ENCODE measurements at places on chromosomes 13 and 19.

GRCh38 chr13:59504407-59504806 lies 659.3 kb downstream of the DIAPH3 start:
- no peak for DNase-seq

DNA sequence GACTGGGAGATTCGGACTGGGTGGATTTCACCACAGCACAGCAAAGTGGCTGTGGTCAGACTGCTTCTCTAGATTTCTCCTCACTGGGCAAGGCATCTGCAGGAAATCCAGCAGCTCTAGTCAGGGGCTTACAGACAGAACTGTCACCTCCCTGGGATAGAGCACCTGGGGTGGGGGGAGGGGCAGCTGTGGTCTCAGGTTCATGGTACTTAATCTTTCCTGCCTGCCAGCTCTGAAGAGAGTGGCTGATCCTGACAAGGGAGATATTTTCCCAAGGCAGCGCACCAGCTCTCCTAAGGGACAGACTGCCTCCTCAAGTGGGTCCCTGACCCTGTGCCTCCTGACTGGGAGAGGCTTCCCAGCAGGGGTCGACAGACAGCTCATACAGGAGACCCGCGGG lies 212.8 kb upstream of the KLF12 start:
- DNase-seq: no peak

DNA sequence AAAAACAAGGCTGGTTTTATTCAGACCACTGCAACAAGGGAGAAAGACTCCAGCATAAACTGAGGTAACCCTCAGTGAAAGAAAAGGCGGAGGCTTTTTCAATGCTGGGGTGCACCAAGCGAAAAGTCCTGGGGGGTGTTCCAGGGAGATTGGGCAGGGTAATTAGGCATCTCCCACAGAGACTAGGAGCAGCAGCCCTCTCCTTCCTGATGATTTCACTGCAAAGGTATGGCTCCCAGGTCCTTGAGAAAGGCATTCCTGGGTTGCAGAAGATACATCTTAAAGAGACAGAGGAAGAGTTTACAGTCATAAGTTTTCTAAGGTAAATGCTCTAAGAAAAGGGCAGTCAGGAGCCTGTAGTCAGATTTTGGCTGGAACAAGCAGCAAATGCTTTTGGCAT lies 412.0 kb downstream of the FOXO1 start:
- DNase-seq: no peak

GRCh38 chr13:27054760-27055159 lies 116.9 kb downstream of the USP12 start:
- DNase-seq: no peak

- DNase-seq: no peak
Measured at GRCh38 chr13:94966422-94966955, 254.1 kb upstream of the SOX21 start.

- DNase-seq: no peak
Measured at GRCh38 chr13:50072676-50073075, 57.4 kb downstream of the KCNRG start.

- DNase-seq: no peak
Measured at GRCh38 chr13:74064805-74065312, 69.3 kb downstream of the KLF12 start.

- DNase-seq: no peak
Measured at GRCh38 chr19:12139269-12139668, 881 bp downstream of the ZNF20 start.

DNA sequence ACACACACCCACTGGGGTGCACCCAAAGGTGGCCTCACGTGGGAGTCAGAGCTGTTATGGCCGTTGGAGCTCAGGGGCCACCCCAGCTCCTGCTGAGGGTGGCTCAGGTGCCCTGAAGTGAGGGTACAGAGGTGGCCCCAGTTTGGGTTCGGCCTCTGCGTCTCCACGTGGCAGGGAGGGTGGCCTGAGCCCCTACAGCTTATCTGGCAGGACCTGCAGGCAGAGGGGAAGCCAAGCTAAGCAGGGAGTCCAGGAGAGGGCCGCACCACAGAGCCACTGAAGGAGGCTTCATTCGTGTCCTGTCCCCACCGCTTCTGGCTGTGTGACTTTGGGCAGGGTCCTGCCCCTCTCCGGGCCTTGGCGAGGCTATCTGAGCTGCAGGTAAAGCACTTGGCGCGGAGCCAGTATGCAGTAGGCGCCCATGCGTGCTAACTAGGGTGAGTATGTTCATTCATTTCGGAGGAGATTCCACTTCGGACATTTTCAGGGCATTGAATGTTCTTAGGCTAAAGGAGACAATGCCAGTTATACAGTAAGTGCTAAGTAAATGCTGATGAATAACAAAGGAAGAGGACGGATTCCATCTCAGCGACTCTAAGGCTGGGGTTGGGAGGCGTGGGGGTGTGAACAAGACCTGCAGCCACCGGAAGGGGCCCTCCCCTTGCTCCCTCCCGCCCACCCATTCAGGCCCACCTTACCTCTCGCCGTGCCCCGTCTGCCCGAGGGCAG lies 4.9 kb downstream of the REX1BD start:
- no peak for DNase-seq

DNA sequence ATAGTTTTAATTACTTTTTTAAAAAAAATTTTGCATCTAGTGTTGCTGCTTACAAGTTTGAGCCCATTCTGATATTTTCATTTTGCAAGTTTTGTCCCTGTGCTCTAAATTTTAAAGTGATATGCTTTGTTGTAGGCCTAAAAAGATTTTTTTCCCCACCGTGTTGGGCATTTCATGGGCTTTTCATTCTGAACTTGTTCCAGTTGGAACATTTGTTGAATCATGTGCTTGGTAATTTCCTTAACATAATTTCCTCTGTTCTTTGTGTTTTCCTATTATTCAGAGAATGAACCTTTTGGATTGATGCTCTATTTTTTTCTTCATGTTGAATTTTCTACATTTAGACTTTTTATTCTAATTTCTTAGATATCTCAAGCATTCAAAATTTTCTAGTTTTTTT lies 206.4 kb upstream of the SPRY2 start:
- no peak for DNase-seq

DNA sequence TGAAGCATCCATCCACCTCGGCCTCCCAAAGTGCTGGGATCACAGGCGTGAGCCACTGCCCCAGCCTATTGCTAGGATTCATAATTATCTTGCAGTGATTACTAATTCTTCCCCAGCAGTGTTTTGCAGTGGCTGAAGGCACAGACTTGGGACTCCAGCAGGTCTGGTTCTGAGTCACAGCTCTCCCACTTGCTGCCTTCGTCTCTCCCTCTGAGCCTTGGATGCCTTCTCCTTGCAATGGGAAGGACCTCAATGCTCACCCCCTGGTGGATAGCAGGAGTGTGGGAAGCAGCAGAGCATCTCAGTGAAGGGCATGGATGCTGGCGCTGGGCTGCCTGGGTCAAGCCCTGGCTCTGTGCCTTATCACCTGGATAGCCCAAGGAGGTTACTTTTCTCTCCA lies 37.6 kb upstream of the SHKBP1 start:
- DNase-seq: no peak

- no peak for DNase-seq
Measured at GRCh38 chr13:86559901-86560300, 760.7 kb upstream of the SLITRK6 start.

DNA sequence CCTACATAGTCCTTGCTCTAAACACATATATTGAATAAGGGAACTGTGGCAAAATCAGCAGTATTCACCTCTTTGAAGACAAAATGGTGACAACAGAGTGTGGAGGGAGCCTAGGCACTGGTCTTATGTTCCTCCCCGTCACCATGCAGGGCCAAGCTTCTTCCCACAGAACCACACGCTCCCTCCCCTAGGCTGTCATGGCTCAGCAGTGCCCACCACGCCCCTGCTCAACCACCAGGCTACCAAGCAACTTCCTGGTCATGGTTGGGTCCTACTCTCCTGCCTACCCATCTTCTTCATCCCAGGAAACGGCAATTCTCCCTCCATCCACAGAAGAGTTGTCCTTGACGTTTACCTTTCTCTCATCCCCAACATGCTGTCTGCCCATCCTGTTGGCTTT lies 126.1 kb downstream of the CRYL1 start:
- DNase-seq: no peak

DNA sequence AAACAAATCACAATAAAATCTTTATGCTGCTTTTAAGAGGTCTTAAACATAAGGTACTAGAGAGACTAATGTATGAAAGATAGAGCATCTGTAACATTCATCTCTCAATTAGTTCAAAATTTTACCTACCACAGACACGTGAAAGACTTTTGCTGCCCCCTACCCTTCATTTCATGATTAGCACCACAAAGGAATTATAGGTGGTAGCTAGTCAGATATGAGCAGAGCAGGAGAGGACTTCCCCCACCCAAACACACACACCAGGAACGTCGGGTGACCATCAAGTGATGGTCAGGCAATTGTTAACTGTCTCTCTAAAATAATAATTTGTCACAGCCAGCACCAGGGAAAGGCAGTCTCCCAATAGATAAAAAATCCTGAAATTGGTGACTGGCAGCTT lies 1531.7 kb upstream of the SPRY2 start:
- DNase-seq: no peak

DNA sequence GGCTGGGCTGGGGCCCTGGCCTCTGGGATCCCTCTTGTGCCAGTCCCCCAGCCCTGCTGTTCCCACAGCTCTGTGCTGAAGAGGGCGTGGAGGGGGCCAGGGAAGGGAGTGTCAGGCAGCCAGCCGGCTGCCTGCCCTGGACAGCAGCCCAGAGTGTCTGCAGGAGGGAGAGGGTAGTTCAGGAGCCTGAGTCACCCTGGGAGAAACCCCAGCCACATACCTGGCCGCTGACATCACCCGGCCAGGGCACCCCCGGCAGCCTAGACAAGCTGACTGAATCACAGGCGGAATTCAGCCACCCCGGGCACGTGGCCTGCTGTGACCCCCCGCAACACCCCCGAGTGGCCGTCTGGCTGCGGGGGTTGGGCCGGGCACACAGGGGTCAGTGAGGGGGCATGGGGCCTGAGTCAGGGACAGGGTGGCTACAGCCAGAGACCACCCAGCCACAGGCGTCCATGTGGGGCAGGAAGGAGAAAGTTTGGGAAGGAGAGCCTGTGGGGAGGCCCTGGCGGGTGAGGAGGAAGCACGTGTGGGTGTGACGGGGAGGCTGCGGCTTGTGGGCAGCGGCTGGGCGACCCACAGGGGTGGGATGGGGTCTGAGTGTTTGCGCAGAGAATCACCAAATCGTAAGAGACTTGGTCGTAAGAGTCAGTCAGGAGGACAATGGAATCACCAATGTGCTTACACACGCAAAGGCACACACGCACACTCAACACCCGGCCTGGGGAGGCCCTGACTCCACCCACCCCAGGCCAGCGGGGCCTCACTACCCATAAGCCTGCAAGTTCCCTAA lies 11.9 kb upstream of the FOSB start:
- DNase-seq: peak; percentile 73

- no peak for DNase-seq
Measured at GRCh38 chr13:42820451-42820850, 39.1 kb downstream of the FAM216B start.

GRCh38 chr19:29876414-29876813 lies 64.6 kb downstream of the CCNE1 start:
- DNase-seq: no peak

DNA sequence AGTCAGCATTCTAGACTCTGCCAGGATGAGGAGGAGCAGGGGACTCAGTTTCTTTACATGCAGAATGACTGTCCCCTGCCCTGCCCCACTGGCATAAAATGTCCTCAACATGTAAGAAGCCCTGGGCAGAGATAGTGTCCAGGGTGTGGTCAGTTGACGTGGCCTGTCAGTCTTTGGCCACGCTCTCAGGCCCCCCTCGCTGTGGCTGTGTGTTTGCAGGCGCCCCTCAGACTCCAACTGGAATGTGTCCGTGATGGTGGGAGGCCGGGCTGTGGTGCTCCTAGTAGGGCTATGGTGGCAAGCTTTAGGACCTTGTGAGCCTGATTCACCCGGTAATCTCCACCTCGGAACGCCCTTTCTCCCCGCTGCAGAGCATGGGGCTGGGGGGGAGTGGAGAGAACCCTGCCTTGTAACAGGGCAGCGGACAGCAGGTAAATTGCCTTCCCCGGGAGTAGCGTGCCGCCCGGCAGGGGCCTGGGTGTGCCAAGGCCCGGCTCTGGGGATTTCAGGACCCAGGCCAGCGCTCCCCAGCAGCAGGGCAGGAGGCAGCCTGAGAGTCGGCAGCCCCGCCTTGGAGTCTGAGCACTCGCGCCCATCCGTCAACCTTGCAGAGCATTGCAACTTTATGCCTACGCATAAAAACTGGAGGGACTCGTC lies 62.3 kb downstream of the CHST8 start:
- peak; percentile 13 for DNase-seq

GRCh38 chr13:95128045-95128643 lies 173.1 kb downstream of the ABCC4 start:
- no peak for DNase-seq

GRCh38 chr13:48741377-48741776 lies 87.6 kb downstream of the CYSLTR2 start:
- DNase-seq: no peak

DNA sequence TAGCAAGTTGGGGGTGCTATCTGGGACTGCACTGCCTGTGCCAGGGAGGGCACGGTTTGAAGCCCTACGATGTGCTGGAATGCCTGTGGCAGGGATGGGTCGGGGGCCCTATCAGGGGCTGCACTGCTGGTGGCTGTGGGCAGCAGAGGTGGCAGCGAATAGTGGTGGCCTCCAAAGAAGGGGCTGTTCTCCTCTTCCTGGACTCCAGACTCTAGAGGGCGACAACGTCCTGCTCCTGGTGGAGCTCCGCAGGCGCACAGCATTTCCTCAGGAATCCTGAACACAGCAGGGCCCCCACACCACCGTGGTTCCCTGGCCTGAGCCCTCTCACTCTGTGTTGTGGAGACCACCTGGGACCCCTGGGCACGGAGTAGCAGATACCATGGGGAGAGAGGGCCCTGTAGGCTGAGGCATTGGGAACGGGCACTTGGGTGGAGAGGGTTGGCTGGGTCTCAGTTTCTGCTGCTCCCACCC lies 145.6 kb downstream of the TNFRSF19 start:
- DNase-seq: peak; percentile 12

DNA sequence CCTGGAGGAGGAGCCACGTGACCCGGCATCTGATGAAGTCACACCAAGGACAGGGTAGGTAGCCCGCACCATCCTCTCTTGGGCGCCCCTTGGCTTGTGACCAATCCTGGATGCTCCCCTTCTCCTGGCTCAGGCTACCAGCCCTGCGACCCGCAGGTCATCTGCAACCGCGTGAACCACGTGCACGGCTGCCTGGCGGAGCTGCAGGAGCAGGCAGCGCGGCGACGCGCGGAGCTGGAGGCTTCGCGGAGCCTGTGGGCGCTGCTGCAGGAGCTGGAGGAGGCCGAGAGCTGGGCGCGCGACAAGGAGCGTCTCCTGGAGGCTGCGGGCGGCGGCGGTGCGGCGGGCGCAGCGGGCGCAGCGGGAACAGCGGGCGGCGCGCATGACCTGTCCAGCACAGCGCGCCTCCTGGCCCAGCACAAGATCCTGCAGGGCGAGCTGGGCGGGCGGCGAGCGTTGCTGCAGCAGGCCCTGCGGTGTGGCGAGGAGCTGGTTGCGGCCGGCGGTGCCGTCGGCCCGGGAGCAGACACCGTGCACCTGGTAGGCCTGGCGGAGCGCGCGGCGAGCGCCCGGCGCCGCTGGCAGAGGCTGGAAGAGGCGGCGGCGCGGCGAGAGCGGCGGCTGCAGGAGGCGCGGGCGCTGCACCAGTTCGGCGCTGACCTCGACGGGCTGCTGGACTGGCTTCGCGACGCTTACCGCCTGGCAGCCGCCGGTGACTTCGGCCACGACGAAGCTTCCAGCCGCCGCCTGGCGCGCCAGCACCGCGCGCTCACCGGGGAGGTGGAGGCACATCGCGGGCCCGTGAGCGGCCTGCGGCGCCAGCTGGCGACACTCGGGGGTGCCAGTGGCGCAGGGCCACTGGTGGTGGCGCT lies 45.9 kb downstream of the SPTBN4 start:
- peak; percentile 18 for DNase-seq
